HS-5 (cell line): ENCODE measurements at places on chromosomes 7 and 10.

DNA sequence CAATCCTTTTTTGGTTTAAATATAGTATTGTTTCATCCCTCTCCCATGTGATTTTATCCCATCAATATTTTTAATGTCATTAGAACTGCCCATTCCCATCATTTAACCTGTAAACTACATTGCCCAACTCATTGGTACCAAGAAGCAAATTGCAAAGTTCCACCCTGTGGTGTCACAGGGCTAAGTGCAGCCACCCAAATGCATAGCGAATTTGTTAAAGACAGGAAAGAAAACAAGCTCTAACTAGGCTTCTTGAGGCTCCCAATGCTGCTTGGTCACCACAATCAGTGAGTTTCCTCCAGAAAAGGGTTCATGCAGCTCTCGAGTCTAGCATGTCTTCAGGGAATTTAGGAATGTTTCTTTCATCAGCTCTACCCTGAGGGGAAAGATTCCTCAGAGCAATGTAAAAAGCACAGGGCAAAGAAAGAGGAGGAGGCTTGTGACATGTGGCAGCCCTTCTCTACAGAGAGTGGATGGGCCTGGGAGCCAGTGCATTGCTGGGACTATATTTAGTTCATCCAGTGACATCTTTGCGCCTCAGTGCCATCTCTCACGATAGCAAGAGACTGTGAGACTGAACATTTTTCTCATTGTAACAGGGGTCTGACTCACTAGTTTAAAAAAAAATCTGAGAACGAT, 58.1 kb downstream of the CAV1 start:
- DNase-seq = no peak

- DNase-seq = peak; percentile 43
These were observed 404 bp upstream of the FMC1 start for GRCh38 chr7:139340808-139341057.

GRCh38 chr10:73920089-73920488, 9.2 kb downstream of the PLAU start:
- DNase-seq = no peak

DNA sequence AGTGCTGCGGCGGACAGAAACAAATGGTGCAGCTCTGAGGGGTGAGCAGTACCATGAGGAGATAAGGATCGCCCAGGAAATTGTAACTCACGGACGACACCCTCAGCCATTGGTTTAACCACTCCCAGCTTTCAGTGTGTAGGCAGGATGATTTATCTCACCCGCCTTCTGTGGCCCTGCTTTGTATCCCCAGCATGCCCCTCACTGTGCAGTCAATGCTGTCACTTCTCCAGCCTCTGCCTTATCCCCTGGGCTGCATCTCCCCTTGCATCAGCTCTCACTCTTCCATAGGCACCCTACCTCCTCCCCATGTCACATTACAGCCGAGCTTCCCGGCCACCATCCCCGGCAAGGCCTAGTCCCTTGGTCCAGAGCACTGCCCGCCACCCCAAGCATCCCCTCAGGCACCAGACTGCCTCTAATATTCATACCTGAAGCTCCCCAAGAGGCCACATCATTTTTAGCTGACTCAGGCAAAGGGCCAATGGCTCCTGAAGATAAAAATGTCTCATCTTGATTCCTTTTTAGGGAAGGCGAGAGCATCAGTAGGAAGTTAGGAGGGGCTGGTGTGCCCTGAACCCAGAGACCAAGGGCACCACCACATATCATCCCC, 77.1 kb downstream of the CARD11 start:
- DNase-seq = no peak

GRCh38 chr10:72466018-72466417, 111.3 kb upstream of the DNAJB12 start:
- no peak for DNase-seq

DNA sequence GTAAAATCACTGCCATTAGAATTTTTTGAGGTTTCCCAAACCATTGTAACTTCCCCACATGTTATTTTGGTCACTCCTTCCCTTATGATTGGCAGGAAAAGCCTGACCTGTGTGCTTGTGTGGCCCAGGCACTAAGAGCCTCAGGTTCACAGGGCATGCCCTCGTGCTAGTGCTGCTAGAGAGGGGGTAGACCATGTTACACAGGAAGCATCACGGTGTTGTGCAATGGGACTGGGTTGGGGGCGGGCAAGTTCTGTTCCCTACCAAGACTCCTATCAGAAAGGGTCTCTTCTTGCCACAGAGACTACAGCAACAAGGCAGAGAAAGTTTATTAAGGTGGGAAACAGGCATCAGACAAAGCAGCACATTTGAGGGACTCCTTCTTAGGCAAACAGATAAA, 32.2 kb downstream of the LSM5 start:
- no peak for DNase-seq

- no peak for DNase-seq
These were observed 624.2 kb downstream of the ACTR3B start for GRCh38 chr7:153383781-153384180.

DNA sequence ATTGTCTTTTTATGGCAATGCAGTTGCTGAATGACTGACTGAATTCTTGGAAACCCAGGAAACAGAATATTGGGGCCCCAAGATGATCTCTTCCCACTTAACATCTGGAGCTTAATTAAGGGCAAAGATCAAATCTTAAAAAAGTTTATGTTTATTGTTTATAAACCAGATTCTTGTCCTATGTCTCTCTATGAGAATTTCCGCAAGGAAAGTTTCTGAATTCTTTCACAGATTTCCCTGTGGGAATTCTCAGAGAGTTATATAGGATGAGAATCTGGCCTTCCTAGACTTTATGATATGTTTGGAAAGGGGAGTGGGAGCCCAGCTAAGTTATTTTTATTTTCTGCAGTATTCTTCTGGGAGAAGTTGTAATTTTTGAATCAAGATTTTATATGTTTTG, 166.3 kb downstream of the RNLS start:
- DNase-seq = no peak

DNA sequence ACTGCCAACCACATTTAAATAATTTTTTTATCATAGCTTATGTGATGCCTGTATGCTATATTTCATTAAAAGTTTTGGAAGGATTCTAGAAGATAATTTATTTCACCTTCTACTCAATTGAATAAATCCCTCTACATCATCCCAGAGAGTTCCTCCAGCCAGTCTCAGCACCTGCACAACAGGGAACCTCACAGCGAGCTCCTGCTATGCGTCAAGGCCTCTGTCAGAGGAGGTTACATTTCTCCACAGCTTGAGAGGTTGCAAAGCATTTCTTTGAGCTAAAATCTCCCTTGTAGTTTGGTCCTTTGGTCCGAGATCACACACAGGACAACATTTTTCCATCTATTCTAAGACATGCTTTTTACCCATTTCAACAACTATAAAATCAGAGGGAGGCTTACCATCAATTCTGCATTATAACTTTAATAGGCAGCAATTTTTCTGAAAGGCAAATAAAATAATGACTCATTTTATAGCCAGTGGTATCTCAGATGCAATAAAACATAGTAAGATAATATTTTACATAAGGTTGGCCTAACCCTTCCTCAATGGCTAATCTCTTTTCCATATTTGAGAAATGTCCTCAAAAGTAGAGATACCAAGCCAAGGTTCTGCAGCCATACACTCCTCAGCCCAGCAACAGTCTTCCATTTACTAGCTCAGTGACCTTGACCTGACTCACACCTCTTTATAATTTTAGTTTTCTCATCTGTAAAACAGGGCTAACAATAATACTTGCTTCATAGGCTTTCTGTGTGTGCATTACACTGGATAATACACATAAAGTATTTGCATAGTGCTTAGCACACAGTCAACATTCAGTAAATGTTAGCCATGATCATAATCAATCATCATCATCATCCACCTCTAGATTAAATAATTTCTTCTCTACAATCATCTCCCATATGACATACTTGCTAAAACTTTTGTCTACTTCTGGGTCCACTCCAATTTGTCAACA, 68.8 kb downstream of the DOCK4 start:
- DNase-seq = no peak

DNA sequence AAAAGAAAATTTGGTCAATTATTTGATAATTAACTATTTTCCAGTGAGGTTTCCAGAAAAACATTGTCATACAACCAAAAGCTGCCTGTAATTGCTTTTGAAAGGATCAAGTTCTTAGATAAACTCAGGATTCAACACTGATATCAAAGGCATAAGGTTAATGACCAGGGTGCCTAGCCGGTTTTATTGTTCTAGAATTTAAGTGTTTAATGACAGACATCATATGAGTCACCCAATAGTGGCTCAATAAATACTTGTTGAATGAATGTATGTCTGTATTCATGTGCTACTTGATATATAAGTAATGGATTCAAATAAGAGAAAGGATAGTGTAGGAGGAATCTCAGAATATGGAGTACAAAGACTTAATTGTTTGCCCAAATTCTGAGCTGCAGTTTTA, 196.1 kb upstream of the LRGUK start:
- no peak for DNase-seq

GRCh38 chr7:3683546-3684539, 382.8 kb downstream of the SDK1 start:
- no peak for DNase-seq

- DNase-seq = no peak
These were observed 9.8 kb upstream of the GRID1 start for GRCh38 chr10:86376403-86376802.

GRCh38 chr7:129341212-129341611, 93.0 kb upstream of the STRIP2 start:
- DNase-seq = no peak

GRCh38 chr10:17412323-17412722, 42.1 kb downstream of the ST8SIA6 start:
- no peak for DNase-seq

- DNase-seq = no peak
These were observed 30.5 kb downstream of the DCLRE1A start for GRCh38 chr10:113823389-113823788.

- no peak for DNase-seq
These were observed 20.1 kb downstream of the UPP1 start for GRCh38 chr7:48108959-48109847.

- DNase-seq = no peak
These were observed 669 bp upstream of the AP5Z1 start for GRCh38 chr7:4774658-4775249.

DNA sequence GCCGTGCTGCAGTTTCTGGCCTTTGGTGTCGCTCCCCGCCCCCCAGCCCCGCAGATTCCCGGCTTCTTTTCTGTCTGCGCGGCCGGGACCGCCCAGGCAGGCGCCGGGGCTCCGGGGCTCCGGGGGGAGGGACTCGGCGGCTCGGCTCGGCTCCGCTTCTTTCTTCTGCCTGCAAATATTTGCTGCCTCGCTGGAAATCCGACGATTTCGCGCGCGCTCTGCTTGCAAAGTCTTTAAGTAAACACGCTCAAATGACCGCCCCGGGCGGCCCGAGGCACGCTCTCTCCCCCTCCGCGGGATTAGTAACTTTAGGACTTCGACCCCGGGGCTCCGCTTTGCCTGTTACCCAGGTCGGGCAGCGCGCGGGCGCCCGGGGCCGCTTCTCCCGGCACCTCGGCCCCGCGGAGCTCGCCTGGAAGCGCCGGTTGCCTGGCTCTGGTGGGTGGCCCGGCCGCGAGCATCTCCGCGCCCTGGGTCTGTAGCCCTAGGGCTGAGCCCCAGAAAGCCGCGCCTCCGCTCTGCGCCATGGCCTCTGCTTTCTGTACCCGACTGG, 3.9 kb upstream of the GATA3 start:
- no peak for DNase-seq

- no peak for DNase-seq
These were observed 407.5 kb upstream of the RNF32 start for GRCh38 chr7:156232931-156233705.
